ENCODE measurements at places on chromosomes 2 and 18.

- no peak for DNase-seq
These were observed 71.2 kb upstream of the FOSL2 start for GRCh38 chr2:28321426-28321825.

DNA sequence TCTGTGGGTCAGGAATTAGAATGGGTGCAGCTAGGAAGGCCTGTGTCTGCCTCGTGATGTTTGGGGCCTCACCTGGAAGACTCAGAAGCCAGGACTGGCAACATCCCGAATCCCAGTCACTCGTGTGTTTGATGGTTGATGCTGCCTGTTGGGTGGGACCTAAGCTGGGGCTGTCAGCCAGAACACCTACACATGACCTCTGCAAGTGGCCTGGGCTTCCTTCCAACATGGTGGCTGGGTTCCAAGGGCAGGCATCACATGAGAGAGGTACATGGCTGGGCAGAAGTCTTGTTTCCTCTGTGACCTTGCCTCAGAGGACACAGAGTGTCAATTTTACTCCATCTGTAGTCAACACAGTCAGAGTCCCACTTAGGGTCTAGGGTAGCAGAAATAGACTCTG is 177.8 kb downstream of the GBX2 start:
- DNase-seq = no peak

DNA sequence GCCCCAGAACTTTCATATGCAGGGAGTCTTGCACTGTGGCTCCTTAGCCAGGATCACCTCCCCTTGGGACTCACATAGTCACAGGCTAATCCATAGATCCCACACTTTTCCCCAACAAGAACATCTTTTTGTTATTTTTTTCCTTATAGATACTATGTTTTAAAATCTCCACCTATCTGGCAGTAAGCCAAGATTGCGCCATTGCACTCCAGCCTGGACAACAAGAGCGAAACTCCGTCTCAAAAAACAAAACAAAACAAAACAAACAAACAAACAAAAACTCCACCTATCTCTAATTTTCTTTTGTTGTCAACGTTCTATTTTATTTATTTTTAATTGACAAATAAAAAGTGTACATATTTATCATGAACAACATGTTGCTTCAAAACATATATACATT is 141.7 kb downstream of the PDE11A start:
- DNase-seq = no peak

- no peak for DNase-seq
These were observed 217.9 kb upstream of the PID1 start for GRCh38 chr2:229489016-229489415.

GRCh38 chr2:11375689-11376027 is 31.2 kb upstream of the ROCK2 start:
- no peak for DNase-seq

Data from GM19239 (cell line).